ENCODE measurements at places on chromosomes 7 and 10. TPM values are rescaled to one million over a fixed set of nuclear protein-coding genes. Genes with fewer than 3 reads are reported as not detected.

- H3K4me1 ChIP-seq: peaks cover 2% of the 10 kb centered on the region
- no peak overlapping the region for H3K4me3 ChIP-seq
- no peak for DNase-seq
- H3K36me3 ChIP-seq: peaks cover 19% of the 10 kb centered on the region
- H3K27me3 ChIP-seq: no peaks in the 10 kb centered on the region
- no peak overlapping the region for H3K27ac ChIP-seq
Observed at GRCh38 chr7:140348161-140348849, 50.0 kb downstream of the SLC37A3 start.

DNA sequence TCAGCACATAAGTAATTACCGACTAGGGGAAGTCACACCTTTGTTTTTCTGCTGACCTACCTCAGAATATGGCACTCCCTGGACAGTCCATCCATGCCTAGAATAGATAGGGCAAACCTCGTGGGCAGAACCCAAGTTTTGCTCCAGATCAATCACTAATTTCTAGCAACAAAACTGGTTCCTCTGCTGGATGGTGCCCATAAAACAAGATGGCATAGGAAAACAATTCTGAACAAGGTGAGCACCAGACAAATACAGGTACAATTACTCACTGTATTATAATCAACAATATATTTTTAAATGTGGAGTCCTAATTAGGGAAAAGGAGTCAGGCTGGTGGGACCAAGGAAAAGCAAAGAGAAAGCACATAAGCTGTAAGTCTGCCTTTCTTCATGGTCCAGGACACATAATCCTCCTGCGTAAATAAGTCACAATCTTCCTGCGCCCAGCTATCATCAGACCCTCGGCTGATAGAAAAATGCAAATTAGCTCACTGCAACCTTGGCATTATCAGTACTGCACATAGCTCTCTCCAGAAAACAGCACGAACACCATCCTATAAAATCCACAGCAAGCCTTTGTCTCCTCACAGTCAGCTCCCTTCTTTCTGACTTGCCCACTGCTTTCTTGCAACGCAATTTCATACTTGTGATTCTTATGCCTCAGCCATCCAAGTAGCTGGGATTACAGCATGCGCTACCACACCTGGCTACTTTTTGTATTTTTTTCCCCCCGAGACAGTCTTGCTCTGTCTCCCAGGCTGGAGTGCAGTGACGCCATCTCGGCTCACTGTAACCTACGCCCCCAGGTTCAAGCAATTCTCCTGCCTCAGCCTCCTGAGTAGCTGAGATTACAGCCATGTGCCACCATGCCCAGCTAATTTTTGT, 15.1 kb downstream of the URGCP start:
- no peak overlapping the region for H3K4me3 ChIP-seq
- no peak for DNase-seq
- H3K27me3 ChIP-seq: no peaks in the 10 kb centered on the region
- H3K36me3 ChIP-seq: peaks cover 10% of the 10 kb centered on the region
- no peak overlapping the region for H3K27ac ChIP-seq

Gene CACNB2
- total RNA-seq: not detected

Gene TMEM270
- not detected for total RNA-seq

Gene LAMTOR4
- 175 TPM for total RNA-seq

Gene C7orf57
- total RNA-seq: 0.40 TPM

DNA sequence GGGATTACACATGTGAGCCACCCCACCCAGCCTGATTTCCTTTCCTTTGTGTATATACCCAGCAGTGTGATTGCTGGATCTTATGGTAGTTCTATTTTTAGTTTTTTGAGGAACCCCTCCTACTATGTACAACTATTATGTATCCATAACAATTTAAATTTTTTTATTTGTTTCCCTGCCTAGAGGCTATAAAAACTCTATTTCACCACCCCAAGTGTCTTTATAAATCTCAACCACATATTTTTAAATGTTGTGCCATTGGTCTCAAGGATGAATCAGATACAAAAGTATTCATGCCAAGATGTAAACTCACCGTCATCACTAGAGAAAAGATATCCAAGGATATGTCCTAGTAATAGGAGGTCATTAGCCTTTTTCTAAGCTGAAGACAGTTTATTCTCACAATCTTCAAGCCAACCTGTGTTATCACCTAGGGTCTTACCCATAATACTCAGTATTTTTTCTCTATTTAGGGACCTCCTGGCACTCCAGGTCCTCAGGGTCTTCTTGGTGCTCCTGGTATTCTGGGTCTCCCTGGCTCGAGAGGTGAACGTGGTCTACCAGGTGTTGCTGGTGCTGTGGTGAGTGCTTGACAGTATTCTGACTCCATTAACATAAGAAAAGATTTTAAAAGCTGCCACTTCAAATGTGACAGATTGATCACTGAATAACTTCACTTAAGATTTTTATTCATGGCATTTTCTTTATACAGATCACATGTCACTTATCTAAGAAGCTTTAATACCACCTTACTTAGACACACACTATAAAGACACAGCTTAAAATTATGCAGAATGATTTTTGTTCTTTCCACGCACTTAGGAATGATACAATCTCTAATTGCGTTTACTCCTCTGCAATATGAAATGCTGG, 29.4 kb downstream of the COL1A2 start:
- DNase-seq: no peak
- no peaks in the 10 kb centered on the region for H3K36me3 ChIP-seq
- no peak overlapping the region for H3K27ac ChIP-seq

- H3K27me3 ChIP-seq: peaks cover 6% of the 10 kb centered on the region
- no peak overlapping the region for H3K27ac ChIP-seq
- DNase-seq: no peak
- no peaks in the 10 kb centered on the region for H3K4me1 ChIP-seq
- H3K36me3 ChIP-seq: no peaks in the 10 kb centered on the region
Observed at GRCh38 chr7:111744501-111745155, 182.3 kb upstream of the IMMP2L start.

DNA sequence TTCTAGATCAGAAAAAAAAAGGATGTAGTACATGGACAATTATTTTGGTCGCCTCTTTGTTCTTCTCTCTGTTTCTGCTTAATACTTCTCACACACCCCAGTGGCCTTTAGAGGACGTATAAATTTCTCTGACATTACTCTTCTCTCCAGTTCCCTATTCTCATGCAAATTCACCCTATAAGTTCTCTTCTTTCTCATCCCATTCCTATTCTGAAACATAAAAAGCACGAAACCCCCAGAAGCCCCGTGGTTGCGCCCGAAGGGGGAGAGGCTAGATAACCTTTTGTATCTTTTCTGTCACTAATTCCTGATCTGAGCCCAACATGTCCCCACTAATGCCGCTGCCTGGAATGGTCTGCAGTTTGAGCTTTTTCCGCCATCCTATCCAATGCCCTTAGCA, 136.9 kb downstream of the SKIDA1 start:
- no peak overlapping the region for H3K4me3 ChIP-seq
- no peaks in the 10 kb centered on the region for H3K4me1 ChIP-seq
- no peak overlapping the region for H3K27ac ChIP-seq

DNA sequence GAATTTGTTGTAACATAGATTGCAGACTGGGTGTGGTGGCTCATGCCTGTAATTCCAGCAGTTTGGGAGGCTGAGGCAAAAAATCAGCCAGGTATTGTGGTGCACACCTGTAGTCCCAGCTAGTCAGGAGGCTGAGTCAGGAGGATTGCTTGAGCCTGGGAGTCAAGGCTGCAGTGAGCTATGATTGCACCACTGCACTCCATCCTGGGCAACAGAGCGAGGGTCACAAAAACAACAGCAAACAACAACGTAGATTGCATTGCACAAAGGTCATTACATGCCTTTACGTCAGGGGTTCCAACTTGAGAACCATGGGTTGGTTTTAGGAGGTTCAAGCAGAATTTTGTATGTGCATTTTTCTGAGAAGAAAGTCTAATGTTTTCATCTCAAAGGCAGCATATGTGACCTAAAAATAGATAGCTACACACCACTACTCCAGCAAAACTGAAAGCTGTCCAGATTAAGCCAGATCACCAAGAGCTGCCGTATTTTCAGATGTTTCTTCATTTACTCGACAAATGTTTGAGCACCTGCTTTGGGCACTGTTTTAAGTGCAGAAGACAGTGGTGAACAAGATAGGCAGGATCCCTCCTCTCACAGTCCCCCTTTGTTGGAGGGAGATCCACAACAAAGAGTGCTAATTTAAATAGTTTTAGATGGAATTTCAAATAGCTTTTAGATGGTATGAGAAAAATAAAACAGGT, 28.3 kb upstream of the CYP26C1 start:
- H3K27me3 ChIP-seq: no peaks in the 10 kb centered on the region
- H3K4me1 ChIP-seq: no peaks in the 10 kb centered on the region
- H3K4me3 ChIP-seq: no peak overlapping the region
- H3K36me3 ChIP-seq: no peaks in the 10 kb centered on the region
- no peak for DNase-seq

- no peak overlapping the region for H3K4me3 ChIP-seq
- H3K36me3 ChIP-seq: no peaks in the 10 kb centered on the region
- H3K4me1 ChIP-seq: no peaks in the 10 kb centered on the region
- DNase-seq: no peak
Observed at GRCh38 chr7:69763513-69763912, 165.2 kb downstream of the AUTS2 start.

Gene ZNF789
- total RNA-seq: 26.4 TPM

Gene TAS2R3
- total RNA-seq: 3.1 TPM

- no peak for DNase-seq
- no peaks in the 10 kb centered on the region for H3K4me1 ChIP-seq
- no peaks in the 10 kb centered on the region for H3K27me3 ChIP-seq
- no peak overlapping the region for H3K4me3 ChIP-seq
Observed at GRCh38 chr7:45625714-45626440, 51.7 kb downstream of the ADCY1 start.

DNA sequence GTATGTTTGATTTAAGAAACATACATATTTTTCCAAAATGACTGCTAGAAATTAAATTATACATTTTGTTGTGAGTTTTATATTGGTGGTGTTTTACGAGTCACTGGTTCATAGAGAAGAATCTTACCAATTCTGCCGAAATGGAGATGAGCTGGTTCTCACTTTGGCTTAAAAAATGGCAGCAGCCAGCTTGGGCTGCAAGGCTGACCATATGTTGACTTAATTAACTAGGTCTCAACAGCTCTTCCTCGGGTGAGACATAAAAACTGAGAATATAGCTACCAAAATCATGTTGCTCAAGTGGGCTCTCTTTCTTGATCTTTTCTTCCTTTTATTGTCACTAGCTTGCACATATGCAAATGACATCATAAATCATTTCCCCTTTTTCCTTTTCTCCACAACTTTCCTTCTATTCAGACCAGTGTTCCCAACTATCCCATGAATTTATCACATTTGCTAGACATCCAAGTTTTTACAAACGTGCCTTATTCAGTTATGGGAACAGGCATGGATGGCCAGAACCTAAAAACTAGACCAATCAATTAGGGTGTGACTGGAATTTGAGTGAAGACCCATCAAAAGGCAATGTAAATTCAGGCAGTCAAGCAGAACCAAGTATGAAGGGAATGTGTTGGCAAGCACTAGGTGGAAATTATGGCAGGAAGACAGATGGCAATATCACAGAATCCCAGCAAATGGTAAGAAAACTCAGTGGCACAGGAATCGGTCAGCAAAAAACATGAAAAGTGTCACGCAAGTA, 6.4 kb upstream of the TSPAN12 start:
- no peaks in the 10 kb centered on the region for H3K36me3 ChIP-seq
- H3K4me3 ChIP-seq: no peak overlapping the region
- no peaks in the 10 kb centered on the region for H3K4me1 ChIP-seq

GRCh38 chr7:144020340-144020739, 20.2 kb downstream of the OR6B1 start:
- DNase-seq: no peak
- no peaks in the 10 kb centered on the region for H3K36me3 ChIP-seq
- peaks cover 8% of the 10 kb centered on the region for H3K27me3 ChIP-seq
- no peak overlapping the region for H3K27ac ChIP-seq
- H3K4me1 ChIP-seq: no peaks in the 10 kb centered on the region

Gene RBM28
- total RNA-seq: 42.0 TPM

Gene SEMA3E
- total RNA-seq: not detected
